ENCODE measurements at places on chromosomes 6 and 20.
A peak's percentile ranks its signal among the peaks of the same experiment; 100 is the strongest.

GRCh38 chr20:58843128-58843556 is 7.6 kb downstream of the GNAS-AS1 start:
- DNase-seq, result no peak

GRCh38 chr6:54044059-54044458 is 67.2 kb upstream of the MLIP start:
- no peak for DNase-seq

DNA sequence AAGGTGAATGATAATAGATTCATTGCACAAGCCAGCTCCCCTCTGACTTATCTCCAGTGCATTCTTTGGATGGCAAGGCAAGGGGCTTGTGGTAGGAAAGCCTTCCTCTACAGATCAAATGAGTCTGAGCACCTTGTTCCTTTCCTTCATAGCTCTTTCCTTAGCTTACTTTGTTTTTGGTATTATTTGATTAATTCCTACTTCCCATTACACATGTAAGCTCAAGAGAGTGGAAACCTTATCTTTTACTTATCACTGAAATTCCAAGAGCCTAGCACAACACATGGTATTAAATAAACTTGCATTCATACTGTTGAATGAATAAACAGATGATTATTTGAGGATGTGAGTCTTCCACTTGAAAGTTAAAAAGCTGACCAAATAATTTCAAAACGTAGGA is 41.7 kb downstream of the FRK start:
- DNase-seq, result no peak

DNA sequence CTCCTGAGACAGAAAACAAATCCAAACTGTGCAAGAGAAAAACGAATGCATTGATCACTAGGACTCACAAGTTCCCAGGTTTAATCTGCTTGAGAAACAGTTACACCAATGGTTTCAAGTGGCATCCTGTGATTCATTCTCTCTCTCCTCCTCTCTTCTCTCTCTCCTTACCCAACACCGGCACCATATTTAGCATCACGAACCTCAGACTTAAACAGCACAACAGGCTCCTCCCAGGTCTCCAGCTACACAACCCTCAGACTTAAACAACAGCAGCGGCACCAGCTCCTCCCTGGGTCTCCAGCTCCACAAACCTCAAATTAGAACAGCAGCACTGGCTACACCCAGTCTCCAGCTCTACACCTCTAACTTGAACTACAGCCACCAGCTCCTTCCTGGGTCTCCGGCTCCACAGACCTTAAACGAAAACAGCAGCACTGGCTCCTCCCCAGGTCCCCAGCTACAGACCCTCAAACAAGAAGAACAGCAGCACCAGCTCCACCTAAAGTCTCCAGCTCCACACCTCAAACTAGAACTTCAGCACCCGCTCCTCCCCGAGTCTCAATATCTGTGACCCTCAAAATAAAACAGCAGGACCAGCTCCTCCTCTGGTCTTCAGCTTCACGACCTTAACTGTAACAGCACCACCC is 355.9 kb downstream of the PREX1 start:
- DNase-seq, result no peak

DNA sequence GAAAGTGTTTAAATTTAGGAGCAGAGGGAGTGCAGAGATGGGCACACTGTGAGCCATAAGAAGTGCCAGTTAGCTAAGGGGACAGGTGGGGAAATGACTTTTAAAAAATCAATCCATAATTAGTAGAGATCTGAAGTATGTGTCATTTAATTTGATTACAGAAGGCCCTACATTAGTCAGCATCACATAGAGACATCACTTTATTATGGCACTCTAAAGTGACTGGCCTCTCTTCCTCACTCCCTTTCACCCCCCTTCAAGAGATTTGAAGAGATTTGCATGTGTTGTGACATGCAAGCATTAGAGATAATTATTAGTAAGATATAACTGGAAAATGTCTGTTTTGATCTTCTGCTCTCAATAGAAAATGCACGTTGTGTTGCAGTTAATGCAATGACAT is 86.7 kb downstream of the SLX4IP start:
- no peak for DNase-seq

- peak; percentile 89 for DNase-seq
These were observed 102.1 kb downstream of the TMEM242 start for GRCh38 chr6:157221049-157221816.

DNA sequence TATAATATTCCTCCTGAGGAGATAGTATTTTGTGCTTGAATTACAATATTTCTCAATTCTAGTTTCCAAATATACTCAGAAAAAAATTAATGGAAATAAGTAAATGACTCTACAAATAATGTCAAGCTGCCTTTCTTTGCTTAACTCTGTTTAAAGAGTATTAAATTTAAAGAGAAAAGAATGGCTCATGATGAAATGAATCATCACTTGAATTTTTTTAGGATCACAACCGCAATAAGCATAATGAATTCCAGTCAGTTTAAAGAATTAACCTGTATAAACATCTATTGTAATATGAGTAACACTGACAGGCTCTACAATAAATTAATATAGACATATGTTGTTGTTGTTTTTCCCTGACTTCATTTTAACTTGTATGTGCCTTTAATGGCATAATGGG is 266.2 kb upstream of the ADGRB3 start:
- DNase-seq, result no peak

GRCh38 chr6:4128072-4128471 is 7.3 kb downstream of the ECI2 start:
- DNase-seq, result no peak

- no peak for DNase-seq
These were observed 86.4 kb downstream of the LY86 start for GRCh38 chr6:6674872-6675271.

DNA sequence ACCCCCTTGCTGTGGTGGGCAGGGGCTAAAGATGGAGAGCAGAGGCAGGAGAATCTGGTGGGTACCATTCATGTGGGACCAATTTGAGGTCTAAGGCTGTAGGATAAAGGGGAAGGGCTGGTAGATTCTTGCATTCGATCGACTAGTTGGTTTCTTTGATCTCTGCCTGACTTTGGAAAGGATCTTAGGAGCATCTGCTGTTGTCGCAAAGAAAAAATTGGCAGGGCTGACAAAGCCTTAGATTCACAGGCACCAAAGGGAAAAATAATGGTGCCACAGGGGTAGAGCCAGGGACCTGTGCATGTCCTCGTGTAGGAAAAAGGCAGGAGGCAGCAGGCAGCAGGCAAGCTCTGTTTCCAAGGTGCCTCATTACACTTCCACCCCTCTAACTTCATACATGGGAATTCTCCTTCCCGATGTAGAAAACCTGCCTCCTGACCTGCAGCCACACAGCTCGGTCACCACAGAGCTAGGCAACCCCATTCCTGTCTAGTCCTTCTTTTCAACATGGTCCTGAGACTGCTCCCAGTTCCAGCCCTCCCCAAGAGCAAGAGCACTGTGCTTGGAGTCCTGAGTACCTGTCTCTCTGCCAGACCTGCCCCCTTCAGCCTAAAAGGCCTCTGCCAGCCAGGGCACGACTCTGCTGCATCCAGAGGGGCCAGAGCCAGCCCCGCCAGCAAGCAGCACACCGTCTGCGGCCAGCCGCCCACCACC is 71.9 kb downstream of the FGD2 start:
- no peak for DNase-seq

DNA sequence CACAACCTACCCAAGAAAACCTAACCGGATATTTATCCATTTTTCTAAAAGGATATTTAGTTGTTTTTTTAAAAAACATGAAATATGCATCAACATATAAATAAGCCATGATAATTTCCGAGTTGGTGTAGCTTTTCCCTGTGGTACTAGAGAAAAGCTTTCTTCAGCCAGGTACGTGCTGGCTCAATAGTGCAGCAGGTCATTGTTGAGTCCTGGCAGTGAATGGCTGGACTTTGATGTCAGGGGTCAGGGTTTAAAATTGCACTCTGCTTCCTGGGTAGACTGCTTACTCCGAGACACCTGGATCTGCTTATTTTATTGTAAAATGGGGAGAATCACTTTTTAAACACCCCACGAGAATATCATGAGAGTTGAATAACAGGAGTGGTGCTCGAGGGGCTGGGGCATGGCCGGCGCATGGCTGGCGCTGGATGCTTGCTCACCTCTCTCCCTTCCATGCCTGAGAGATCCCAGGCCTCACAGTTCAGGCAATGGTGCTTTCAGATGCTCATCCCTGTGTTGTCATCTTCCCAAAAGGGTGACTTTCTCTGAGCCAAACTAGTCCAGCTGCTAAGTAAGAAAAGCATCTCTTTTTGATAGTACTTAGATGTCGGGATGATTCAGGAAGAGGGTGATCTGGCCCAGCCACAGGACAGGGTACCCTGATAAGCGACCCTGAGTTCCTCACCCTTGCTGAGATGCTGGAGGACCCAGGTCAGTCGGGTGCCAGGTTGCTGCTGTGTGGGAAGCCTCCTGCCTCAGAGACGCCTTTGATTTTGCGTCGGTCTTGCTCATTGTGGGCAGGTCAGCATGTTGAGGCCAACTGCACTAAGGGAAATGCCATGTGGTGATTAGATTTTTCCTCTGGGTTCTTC is 269.1 kb upstream of the FOXQ1 start:
- no peak for DNase-seq

DNA sequence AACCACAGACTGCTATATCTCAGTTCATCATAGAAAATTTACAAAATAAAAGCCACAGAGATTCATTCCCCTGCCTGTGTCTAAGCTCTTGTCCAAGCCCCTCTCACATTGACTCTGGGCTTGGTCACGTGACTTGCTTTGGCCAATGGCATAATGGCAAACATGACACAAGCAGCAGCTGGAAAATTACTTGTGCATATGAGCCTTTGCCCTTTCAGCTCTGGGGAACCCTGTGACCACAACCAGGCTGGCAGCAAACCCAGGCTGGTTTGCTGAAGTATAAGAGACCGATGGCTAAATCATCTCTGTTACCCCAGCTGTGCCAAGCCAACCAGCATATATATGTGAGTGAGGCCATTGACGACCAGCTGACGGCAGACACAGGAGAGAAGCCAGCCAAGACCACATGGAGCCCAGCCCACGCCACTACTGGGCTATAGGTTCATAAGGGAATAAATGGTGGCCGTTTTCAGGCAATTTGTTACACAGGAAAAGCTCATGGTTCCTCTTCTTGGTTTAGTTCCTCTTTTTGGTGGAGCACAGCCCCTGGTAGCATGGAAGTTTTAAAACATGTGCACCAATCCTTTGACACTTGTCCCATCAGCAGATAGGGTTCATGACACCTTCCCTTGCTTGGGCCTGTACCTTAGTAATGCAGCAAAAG is 31.8 kb upstream of the RSPO4 start:
- peak; percentile 85 for DNase-seq

DNA sequence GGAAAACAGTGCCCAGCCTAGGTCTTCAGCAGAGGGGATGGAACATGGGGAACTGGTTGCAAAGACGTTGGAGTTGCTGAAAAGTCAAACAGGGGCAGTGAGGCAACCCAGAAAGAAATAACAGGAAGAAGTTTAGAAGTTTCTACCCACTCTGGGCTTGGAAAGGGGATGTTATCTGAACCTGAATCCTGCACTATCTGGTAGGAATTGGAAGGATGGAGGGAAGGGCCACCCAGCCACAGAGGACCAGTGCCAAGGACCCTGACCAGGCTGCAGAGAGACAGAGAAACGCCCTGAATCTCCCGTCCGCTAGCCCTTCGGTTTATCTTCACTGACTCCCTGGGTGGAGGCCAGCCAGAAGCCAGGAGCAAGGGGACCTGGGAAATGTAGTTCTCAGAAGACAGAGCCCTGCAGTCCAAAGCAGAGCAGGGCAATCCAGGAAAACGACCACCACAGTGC is 217.3 kb upstream of the RREB1 start:
- peak; percentile 71 for DNase-seq

DNA sequence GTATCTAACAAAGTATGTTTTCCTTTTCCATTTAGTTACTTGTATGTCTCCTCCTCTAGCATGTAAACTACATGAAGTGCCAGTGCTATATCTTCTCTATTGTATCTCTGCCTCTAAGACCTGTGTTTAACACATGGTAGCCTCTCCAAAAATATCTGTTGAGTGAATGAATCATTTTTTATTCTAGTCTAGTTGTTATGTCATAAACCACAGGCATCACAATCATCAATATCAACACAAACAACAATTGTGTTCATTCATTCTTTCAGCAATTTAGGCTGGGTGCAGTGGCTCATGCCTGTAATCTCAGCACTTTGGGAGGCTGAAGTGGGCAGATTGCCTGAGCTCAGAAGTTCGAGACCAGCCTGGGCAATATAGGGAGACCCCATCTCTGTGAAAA is 111.6 kb upstream of the EYA4 start:
- no peak for DNase-seq

GRCh38 chr20:51880188-51880587 is 77.9 kb upstream of the SALL4 start:
- no peak for DNase-seq

- peak; percentile 71 for DNase-seq
These were observed 29.9 kb downstream of the COX4I2 start for GRCh38 chr20:31667315-31668285.

- no peak for DNase-seq
These were observed 397.3 kb upstream of the NRSN1 start for GRCh38 chr6:23728707-23729106.

DNA sequence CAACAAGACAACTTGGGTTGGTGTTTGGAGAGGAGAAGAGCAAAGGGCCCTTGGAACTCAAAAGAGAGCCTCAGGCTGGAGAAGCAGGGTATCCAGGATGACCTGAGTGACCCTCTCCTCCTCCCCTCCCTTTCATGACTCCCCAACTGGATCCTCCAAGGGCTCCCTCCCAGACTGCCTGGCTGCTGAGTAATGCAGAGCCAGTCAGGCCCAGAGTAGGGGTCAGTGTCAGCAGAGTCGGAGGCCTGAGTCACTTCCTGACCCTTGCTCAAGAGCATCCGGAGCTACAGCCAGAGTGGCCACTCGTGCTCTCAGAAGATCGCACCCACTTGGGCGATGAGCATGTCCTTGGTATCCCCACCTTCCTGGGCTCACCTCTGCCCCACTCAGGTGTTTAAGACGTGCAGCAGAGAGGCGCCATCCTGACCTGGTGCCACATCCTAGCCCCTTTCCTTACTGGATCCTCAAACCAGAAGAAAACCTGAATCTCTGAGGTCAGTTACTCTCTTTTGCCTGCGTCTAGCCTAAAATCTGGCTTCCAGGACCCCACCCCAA is 2.8 kb upstream of the MAPK13 start:
- DNase-seq, result peak; percentile 96

DNA sequence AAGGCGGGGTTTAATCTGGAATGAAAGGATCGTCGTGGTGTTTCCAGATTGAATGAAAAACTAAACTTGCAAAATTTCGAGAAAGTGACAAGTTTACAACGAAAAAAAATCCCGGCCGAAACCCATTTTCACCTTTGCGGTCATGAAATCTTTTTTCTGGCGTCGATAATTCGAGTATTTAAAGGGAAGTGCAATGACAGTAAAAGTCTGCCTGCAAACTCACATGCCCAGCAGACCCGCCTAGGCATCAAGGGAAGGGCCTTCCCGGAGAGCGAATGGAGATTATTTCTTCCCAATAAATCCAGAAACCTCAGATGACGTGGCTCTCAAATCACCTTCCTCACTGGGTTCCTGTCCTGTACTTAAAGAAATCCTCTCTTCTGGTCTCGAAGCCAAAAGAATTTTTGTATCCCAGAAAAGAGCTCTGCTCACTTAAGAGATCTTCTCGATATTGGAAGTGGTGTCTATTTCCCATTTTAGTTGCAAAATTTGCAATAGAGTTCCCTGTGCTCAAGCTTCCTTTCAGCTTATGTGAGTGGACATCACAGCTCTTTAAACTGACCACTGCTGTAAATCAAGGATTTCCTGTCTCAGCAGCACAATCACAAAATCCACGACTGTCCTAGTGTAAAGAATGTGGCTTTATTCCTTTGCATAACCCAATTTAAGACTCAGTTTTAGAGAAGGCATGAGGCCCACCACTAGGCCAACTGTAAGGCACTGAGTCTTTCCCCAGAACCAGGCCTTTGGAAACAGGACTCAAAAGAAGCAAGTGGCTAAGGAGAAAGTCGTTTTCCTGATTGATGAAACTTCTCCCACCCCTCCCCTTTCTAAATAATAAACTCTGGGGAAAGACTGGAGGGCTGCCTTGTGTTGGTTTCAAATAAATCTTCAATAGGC is 3.9 kb downstream of the OLIG3 start:
- DNase-seq, result no peak
